ENCODE measurements at places on chromosomes 13 and 19.
A peak's percentile ranks its signal among the peaks of the same experiment; 100 is the strongest.

DNA sequence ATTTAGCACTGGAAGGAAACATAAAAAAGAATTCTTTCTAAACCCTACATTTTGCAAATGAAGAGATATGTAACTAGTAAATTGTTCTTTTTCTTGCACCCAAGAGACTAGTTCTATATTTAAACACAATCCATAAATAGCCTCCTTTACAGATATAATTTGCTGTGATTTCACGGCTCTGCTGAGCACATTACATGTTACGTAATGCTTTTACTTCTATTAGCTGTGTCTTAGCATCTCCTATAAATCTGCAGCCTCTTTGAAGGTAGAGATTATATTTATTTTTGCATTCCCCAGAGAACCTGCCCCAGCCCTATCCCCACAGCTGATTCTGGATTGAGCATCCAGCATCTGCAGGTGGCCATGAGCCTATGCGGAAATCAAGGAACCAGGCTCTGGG lies 32.2 kb downstream of the LACC1 start:
- DNase-seq = no peak

GRCh38 chr19:45137179-45137761 lies 23.5 kb downstream of the NKPD1 start:
- DNase-seq = no peak

DNA sequence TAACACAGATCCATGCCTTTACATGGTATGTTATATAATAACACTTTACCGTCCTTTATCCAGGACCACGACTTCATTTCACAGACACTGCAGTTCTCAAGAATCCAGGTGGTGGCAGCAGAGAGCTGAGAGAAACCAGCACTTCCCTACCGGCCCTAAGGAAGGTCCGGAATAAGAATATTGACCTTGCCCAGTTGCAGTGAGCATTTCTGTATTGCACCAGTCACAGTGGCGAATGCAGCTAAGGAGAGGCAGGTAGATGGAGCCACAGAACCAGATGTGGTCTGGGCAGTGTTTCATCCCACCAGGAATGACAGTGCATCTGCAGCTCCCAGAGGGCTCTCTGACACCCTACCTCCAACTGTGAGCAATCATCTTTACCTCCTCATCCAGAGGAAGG lies 44.6 kb downstream of the ZNF787 start:
- peak; percentile 42 for DNase-seq

DNA sequence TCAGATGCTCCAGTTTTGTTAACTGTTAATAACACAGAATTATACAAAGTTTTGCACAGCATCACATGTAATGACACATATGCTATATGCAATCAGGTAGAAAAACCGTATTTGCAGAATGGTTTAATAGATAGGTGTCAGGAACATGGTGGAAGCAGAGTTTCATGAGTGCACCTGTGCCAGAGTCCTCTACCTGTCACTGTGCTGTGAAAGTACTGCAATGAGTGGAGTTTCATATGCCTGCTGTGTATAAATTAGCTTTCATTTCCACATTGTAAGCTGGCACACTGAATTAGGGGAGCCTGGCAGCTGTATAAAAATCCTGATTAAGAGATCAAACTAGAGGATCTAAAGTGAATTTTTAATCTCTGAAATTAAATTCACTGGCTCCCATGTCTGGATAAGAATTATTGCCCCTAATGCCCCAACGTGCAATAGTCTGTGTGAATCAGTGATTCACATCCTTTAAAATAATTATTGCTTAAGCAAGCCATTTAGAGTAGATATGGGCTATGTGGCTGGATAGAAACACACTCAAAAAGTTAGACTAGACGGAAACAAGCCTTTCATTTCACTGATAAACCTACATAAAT lies 8.5 kb upstream of the EEF1AKMT1 start:
- no peak for DNase-seq

- DNase-seq = no peak
Measured at GRCh38 chr13:89862011-89862690, 1485.3 kb upstream of the MIR17HG start.

GRCh38 chr19:48872884-48873475 lies 759 bp downstream of the PPP1R15A start:
- DNase-seq = peak; percentile 91

- no peak for DNase-seq
Measured at GRCh38 chr13:26976313-26976712, 195.3 kb downstream of the USP12 start.

- DNase-seq = no peak
Measured at GRCh38 chr19:44345959-44346358, 10.5 kb downstream of the ZNF112 start.

GRCh38 chr13:32017474-32017873 lies 14.1 kb upstream of the FRY start:
- DNase-seq = no peak

- peak; percentile 95 for DNase-seq
Measured at GRCh38 chr19:42279902-42280814, 11.1 kb downstream of the CIC start.

GRCh38 chr19:6752256-6753177 lies 13.0 kb downstream of the TRIP10 start:
- no peak for DNase-seq

GRCh38 chr19:6076675-6077463 lies 33.4 kb downstream of the RFX2 start:
- no peak for DNase-seq

DNA sequence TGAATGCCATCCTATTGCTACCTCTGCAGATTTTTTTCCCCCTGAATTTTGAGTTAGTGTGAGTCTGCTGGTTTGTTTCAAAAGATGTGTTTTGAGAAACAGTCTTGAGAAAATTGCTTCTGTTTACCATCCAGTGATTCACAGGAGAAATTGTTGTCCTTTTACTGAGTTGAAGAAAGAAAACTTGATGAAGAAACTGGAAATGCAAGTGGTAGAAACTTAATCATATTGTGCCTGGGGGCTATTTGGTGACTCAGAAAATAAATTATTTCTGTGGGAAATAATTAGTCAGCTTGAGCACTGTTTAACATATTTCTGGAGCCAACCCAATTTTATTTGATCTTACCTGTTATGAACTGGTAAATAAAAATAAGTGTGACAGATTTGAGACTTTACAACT lies 35.4 kb downstream of the PAN3 start:
- no peak for DNase-seq

DNA sequence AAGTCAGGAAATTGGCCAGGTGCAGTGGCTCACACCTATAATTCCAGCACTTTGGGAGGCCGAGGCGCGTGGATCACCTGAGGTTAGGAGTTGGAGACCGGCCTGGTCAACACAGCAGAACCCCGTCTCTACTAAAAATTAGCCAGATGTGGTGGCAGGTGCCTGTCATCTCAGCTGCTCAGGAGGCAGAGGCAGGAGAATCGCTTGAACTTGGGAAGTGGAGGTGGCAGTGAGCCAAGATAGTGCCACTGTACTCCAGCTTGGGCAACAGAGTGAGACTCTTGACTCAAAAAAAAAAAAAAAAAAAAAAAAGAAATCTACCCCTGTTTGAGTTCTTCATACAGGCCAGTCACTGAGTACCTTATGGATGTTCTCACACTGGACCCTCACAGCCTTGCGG lies 42.0 kb downstream of the SLC15A1 start:
- no peak for DNase-seq

DNA sequence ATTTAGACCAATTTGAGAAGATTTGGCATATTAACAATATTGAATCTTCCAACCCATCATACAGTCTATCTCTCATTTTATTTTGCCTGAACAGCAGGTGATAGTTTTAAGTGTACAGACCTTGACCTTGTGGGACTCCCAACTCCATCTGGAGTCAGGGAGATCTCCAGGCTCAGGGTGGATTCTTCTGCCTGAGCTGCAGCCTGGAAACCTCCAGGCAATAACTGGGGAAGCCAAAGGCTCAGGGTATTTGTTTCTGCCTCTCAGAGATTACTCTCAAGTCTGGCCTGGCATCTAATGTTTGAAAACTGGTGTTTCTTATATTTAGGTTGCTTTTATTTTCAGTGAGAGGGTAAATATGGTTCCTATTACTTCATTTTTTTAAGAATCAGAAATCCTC lies 102.1 kb upstream of the C1QTNF9B start:
- DNase-seq = no peak

GRCh38 chr19:51607077-51607476 lies 23.1 kb downstream of the SIGLEC5 start:
- no peak for DNase-seq
